ENCODE measurements at places on chromosomes 7 and 10.

DNA sequence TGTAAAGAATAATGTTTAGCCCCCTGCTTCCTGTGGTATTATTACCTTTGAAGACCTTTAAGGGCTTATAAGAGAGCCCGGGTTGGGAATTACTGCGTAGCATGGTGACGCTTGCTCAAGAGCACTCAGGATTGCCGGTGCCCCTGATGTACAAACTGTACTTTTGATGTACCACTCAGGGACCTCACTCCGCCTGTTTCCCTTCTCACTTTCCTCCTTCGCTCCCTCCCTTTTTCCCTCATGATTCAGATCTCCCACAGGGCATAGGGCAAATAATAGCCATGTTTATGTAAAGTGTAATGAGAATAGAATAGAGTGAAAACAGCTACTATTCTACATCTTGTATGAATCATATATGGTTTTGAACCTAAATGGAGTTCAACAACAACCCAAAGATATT is 77.8 kb upstream of the PDCD4 start:
- no peak for DNase-seq

- DNase-seq = no peak
Observed at GRCh38 chr10:95834406-95834805, 73.4 kb upstream of the CC2D2B start.

DNA sequence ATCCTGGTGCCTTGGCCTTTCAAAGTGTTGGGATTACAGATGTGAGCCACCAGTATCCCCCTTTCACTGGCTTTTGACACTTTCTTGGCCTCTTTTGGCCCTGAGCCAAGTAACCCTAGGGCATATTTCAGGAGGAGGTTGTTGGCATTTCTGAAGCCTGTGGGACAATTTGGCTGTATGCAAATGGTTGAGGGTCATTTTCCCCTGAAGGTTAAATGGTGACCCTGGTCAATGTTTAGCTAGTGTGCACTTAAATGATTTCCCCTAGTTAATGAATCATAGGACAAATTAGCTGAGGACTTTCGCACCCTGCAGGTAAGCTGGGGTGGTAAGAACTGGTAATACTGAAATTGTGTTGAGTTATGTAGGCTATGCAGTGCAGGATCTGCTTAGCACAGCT is 660.5 kb downstream of the LRMDA start:
- no peak for DNase-seq

- no peak for DNase-seq
Observed at GRCh38 chr10:115974351-115974750, 298.7 kb downstream of the GFRA1 start.

DNA sequence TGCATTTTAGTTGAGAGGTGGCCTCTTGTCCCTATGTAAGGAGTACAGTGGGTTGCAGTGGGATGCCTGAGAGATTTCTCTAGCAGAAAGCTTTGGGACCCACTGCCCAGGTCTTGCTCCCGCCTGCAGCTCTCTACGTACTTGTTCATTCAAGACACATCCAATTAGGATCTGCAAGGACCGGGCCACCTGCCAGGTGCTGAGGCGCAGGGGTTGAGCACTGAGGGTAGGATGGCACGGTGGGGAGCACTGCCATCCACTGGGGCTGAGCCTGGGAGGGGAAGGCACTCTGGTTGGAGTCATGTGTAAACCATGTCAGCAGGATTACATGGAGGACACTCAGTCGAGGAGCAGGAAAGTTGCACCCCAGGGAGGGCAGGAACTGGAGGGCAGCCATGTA is 191.1 kb upstream of the GRB10 start:
- DNase-seq = no peak

GRCh38 chr7:55065511-55066229 is 46.9 kb downstream of the EGFR start:
- DNase-seq = no peak
